ENCODE measurements at places on chromosomes 2 and 18.

DNA sequence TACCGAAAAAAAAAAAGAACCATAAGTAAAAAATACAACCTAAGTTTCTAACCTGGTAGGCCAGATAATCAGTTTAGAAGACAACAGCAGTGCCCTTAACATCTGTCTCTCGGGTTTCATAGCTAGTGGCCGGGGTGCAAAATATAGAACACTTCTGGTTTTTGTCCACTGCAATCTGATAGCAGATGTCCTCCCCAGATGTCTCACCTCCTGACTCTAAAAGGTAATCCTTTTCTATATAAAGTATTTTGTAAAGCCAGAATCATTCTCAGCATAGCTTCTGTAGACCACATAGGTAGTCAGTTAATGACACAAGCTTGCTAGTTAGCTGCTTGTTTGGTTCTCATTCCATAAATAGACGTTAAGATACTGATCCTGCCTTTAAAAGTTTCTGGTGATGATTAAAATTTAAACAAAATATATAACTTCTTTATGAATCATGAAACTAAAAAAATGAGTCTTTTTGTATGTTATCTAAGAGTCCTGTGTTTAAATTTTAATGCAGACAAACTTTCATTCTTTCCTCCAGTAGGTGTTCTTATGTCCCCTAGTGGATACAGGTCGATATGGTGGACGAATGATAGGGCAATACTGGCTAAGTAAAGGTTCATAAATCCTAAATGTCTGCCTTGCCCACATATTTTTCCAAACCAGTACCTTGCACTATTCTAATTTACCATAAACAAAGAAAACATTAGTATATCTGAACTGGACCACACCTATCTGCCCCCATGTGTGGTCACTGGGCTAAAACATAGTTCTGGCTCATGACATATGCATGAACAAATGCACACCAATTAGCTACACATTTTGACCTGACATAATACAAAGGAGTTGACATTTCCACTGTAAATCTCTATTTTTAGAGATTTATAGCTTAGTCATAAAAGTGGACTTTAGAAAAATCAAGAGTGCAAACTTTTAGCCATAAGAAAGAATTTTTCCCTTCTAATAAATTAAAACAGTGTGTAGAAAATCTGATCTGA is 171.0 kb downstream of the SRBD1 start:
- DNase-seq = no peak

DNA sequence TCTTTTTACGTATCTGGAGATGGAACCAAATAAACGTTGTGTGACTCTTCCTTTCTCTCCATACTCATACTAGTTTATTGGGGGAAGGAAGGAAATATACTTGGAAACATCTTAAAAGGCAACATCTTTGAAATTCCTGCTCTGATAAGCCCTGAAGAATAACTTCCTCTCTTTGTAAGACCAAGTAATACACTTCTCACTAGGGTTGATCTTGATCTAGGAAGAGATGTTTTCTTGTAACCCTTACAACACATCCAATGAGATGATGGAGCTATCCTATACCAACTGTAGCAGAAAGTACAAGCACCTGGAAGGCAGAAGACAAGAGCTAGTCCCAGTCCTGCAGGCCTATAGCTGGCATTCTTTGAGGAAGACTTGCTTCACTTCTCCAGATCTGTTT is 2.0 kb downstream of the ANKRD44 start:
- no peak for DNase-seq

- no peak for DNase-seq
Observed at GRCh38 chr2:155502766-155503165, 804.3 kb downstream of the KCNJ3 start.

DNA sequence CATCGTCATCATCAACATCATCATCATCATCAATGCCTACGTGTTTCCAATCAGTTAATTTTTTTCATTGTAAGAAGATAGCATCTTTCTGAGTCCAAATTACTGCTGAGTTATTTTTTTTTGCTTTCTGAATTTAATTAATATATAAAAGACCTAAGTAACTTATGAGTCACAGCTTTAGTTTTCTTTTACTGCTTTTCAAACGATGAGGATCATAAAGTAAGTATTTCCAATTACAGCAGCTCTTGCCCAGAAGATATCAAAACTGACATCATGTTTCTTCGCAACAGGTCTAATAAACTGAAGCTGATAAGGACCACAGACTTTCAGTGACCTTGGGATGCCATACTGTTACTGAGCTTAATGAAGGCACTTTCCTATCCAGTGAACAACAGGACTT is 442.2 kb downstream of the DSEL start:
- DNase-seq = no peak

DNA sequence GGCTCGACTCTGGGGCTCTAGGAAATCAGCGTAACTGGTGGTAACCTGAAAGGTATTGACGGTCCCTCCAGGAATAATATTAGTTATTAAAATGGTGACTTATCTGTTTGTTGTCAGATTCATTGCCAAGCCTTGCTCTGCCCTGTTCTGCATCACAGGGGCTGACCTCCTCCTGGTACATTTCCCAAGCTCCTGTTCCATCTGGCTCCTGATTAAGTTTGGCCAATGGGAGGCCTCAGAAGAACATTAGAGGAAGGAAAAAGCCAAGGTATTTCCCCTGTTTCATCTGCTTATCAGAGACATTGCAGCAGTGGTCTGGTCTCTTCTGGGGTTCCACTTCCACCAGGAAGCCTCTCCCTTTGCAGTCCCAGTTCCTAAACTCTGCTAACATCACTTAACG is 527.0 kb downstream of the TNS1 start:
- DNase-seq = no peak

DNA sequence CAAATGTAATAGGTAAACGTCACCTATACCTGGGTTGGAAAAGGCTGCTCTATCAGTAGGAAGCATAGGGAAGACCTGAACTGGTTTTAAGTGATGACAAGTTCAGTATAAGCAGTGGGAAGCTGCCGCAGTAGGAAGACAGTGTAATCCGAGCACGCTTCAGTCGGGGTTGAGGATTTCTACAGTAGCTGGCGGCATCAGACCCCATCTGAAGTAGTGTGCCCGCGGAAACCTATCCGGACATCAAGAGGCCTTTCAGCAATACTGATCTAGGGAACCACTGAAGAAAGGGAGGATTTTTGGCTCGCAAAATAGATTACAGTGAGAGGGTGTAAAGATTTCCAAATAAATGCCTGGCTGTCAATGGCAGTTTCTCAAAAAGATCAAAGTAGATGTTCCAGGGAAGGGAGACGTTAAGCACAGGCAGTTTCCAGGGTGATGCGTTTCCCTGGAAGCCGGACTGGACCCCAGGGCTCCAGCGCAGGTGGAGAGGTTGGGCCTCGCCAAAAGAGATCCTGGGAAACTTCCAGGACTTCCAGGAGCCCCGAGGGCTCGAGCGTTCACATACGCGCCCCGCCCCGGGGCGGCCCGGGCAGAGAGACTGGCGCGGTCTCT is 5.3 kb downstream of the LOXL3 start:
- DNase-seq = peak; percentile 16

- no peak for DNase-seq
Observed at GRCh38 chr2:241801611-241802420, 7.2 kb upstream of the NEU4 start.

GRCh38 chr18:62730941-62731340 is 15.6 kb downstream of the PHLPP1 start:
- no peak for DNase-seq

- no peak for DNase-seq
Observed at GRCh38 chr2:19292007-19292406, 66.4 kb downstream of the OSR1 start.

DNA sequence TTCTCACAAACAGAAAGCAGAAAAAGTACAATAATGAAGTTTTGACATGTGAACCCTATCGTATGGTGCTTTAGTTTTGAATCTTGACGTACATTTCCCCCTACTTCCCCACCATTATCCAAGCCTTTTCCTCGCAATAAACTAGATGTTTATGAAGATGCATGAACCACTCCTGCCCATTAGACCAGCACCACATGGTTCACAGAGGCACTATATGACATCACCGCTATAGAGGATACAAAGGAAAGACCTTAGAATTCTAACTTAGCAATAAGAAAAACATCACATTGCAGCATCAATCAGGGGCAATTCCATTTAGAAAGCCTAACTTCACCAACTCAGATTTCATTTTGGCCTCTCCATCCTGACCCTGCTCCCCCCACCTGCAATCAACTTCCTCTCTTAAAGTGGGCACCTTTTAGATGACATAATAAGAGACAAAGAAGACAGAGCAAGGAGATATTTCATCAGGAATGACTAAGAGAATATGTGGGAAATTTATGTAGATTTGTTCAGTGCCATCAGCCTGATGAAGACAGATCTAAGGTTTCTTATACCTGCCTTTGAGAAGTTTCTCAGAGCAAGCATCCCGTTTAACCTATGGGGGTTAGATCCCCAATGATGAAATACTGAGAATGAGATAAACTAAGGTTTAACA is 124.9 kb downstream of the PIGN start:
- DNase-seq = no peak
